Epithelial cell of esophagus (primary cell): ENCODE measurements at places on chromosomes 6 and 20.
A peak's percentile ranks its signal among the peaks of the same experiment; 100 is the strongest.

- DNase-seq: no peak
These were observed 554.3 kb downstream of the CD109 start for GRCh38 chr6:74250161-74250818.

DNA sequence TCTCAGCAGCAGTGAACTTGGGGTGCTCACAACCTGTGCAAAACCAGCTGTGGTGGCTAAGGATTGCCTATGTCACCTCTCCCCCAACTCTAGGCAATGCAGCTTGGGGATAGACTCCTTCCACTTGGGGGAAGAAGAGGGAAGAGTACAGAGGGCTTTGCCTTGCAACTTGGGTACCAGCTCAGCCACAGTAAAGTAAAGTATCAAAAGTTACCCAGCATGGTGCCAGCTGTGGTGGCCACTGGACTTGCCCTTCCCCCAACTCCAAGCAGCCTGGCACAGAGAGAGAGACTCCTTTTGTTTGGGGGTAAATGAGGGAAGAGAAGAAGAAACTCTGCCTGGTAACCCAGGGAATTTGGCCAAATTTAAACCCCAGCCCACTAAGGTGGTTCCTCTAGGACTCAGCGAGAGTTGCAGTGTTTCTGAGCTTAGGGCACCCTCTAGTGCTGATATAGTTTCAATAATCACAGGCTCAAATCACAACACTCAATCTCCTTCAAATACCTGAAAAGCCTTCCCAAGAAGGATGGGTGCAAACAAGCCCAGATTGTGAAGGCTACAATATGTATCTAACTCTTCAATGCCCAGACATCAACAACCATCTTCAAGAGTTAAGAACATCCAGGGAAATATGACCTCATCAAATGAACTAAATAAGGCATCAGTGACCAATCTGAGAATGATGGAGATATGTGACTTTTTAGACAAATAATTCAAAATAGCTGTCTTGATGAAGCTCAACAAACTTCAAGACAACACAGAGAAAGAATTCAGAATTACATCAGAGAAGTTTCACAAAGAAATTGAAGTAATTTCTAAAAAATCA, 7.6 kb upstream of the DEFB129 start:
- DNase-seq: peak; percentile 44

DNA sequence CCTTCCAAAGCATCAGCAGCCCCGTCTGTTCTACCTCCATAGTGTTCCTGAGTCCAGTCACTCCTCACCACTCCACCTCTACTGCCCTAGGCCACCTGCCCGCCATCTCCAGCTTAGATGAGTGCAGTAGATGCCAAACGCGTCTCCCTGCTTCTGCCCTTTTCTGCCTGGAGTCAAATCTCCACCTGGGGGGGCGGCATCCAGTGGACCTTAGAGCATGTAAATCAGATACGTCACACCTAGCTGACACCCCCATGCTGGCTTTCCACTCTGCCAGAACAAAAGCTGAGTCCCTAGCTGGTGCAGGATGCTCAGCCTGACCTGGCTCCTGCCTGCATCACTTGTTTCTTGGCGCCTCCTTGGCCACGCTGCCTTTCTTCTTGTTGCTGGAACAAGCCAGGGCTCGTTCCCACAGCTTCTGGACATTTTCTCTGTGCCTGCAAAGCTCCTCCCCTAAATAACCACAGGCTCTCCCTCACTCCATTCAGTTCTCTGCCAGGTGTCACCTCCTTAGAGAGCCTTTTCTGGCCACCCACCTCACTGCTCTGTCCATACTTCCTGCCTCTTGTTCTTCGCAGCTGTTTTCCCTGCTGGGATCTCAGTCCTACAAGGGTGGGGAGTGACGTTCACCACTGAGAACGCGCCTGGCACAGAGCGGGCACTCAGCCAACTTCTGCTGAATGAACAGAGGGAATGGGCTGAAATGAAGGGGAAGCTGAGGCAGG, 5.8 kb downstream of the DDR1 start:
- peak; percentile 86 for DNase-seq

- peak; percentile 65 for DNase-seq
These were observed 5.8 kb upstream of the SDCBP2 start for GRCh38 chr20:1334761-1335160.

DNA sequence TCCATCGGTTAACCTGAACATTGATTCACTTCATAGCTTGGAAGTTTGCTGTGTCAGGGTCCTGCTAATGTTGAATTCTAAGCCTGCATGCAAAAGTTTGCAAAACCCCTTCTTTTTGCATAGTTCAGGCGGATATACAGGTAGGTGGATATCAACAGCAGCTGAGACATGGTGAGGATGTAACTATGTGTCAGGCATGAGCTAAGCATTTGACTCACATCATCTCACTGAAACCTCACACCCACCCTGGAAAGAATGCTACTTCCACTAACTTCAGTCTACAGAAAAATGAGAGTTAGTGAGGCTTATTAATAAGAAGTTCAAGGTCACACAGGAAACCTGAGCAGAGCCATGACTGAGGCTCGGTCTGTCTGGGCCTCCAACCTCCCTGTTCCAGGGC, 276.9 kb downstream of the BMP7 start:
- DNase-seq: peak; percentile 24

DNA sequence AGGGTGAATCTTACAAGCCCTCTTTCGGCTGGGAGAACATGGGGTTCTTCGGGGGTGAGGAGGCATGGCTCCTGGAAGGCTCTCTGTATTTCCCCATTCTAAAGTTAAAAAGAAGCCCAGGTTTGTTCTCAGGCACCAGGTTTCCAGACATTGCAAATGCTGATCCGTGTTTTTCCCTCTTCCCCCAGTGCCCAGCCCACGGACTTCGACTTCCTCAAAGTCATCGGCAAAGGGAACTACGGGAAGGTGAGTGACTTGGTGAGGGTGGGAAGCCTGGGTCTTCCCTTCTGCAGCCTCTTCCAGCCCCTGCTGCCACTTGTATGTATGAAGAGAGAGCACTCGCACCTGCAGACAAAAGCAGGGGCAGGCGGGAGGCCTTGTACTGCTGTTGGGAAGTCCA, 8.7 kb downstream of the SGK2 start:
- DNase-seq: no peak

DNA sequence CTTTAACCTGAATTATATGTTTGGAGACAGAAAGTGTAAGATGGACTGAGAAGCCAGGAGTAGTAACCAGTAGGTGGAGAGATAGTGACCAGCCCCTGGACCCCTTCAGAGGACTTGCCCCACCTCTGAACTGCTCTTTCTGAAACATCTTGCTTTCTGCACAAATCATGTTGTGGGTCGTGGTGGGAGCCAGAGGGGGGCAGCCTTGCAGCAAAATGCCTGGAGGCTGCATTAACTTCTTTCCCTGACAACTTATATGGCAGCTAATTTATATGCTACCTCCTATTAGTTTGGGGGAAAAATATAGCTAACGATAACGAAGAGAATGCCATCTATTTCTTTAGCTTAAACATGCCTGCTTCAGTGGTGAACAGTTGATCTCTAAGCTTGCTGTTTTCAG, 859.8 kb downstream of the MAFB start:
- no peak for DNase-seq

DNA sequence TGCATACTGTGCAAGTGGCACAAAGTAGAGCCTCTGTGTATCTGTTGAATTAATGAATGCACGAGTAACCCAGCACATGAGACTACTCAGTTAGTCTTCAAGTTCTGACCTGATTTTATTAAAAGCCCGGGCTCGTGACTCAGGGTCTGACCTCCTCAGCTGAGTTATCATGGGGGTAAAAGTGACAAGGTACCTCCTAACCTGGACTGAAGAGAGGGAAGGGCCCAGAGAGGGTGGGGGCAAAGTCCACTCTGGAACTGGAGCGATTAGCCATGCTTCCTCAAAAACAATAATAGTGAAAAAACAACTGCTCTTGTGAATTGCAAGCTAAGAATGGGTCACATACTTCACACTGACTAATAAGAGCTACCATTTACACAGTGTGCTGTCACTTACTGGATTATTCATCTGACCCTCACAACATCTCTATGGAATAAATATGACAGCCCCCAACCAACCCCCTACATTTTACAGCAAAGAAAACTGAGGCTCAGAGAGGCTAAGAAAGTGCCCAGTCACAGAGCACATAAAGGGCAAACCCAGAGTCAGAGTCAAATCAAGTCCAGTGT, 26.7 kb downstream of the TRERF1 start:
- DNase-seq: peak; percentile 56

DNA sequence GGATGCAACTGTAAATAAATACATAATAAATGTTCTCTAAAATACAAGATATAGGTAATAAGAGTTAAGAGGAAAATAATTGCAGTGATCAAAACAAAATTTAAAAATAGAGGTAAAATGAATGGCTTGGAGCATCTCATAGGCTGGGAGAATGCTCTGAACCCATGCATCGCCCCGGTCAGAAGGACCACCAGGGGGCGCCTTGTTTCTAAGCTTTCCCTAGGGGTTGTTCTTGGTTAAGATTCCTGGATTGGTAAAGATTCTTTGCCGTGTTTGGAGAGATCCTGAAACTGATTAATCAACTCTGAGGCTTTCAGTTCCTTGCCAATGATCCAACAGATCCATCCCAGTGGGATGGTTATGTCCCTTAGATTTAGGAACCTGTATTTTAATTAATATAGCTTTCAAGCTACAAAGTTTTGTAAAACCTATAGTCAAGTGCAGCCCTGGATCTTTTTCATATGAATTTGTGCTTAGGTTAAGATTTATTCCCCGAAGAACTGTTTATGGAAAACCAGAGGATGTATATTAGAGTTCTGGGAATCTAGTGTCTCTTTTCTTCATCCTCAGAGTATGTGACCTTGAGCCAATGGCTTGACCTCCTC, 45.3 kb upstream of the PRELID3B start:
- peak; percentile 71 for DNase-seq

GRCh38 chr20:17733767-17734304, 34.1 kb downstream of the BANF2 start:
- no peak for DNase-seq

- DNase-seq: no peak
These were observed 25.9 kb downstream of the NEDD9 start for GRCh38 chr6:11206576-11206975.

- no peak for DNase-seq
These were observed 51.4 kb downstream of the ERMARD start for GRCh38 chr6:169802790-169803189.

DNA sequence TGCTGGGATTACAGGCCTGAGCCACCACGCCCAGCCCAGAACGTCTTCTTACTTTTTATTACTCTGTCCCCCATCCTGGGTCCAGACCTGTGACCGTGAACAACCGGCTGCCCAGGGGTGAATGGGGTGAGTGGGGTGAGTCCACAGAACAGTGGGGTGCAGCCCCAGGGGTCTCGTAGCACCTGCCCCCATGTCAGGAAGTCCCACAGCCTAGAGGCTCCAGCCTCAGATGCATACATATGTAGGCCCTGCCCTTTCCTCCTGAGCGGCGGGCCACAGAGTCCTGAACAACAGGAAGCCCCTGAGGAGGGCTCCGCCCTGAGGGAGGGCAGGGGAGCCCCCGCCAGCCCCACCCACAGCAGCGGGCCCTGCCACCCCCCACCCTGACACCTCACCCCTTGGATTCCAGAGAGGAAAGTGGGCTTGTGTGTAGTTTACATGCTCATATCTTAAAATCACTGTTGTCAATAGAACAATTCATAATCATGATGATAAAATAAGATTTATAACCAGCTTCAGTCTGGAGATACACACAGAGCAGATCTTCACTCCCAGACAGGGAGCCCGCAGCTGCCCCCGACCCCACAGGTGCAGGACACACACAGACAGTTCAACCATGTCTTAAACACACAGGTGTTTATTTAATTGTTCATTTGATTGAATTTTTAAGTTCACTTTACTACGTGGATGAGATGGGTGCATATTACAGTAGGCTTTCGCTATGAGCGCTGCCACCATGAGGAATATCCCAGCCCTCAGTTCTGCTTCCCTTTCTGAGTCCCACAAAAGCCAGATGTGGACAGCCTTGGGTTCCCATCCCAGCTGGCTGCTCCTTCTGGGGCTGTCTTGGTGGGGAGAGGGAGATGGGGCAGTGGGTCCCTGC, 12.4 kb upstream of the GMEB2 start:
- no peak for DNase-seq

- DNase-seq: no peak
These were observed 115.2 kb upstream of the RIN2 start for GRCh38 chr20:19642860-19643259.

- peak; percentile 84 for DNase-seq
These were observed 171.5 kb downstream of the QKI start for GRCh38 chr6:163585932-163586437.

DNA sequence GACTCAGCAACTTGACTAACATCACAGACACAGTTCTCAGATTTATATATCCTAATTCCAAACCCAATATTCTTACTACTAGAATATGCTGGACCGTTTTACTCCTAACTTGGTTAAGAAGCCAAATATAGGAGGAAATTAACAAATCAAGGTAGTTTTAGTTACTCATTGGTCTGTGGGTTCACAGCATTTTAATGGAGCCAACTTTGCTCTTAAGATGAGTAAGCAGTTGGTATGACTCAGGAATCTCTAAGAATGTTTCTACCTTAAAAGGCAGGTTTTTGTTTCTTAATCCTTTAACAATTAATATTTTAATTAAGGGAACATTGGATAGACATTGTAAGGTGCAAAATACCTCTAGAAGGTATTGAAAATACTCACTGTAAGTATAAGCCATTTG, 31.6 kb downstream of the OPRM1 start:
- peak; percentile 76 for DNase-seq

- no peak for DNase-seq
These were observed 30.8 kb downstream of the SLC2A10 start for GRCh38 chr20:46740214-46740609.

GRCh38 chr20:44017905-44018258, 103.2 kb downstream of the TOX2 start:
- no peak for DNase-seq

DNA sequence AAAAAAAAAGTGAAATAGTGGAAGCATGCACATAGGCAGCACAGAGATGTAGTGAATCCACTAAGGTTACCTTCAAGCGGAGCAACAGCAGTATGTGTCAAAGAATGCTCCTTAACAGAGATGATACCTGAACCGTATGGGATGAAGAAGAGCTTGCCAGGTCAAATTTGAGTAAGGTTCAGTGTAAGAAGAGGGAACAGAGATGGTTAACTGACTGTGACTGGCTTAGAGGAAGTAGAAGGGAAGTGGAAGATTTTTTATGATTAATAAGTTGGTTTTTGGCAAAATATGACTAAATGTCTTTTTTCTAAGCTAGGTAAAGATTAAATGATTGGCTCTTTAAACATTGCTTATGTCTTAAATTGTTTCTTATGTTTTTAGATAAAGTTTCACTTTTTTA, 52.6 kb upstream of the C20orf144 start:
- no peak for DNase-seq

- no peak for DNase-seq
These were observed 36.4 kb downstream of the TGM2 start for GRCh38 chr20:38128691-38129090.

DNA sequence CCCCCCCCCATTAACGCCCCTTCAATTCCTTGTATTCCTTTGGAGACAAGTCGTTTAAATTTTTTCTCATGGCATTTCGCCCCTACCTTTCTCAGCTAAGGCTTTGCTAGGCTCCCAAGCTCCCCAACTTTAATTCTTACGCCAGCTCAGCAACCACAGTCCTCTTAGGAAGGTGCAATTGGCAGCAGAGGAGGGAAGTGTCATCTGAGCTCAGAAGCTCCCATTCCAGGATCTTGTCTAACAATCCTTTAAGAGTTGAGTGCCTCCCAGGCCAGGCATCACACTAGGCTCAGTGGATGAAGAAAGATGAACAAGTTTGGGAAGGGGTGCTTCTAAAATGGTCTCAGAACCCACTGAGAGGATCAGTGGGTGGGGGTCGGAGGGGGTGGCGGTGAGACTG, 131.2 kb upstream of the AKAP12 start:
- no peak for DNase-seq

- DNase-seq: no peak
These were observed 22.2 kb downstream of the FASTKD5 start for GRCh38 chr20:3137492-3137891.

- peak; percentile 27 for DNase-seq
These were observed 16.6 kb upstream of the LYRM2 start for GRCh38 chr6:89655122-89655521.

- peak; percentile 89 for DNase-seq
These were observed 12.5 kb downstream of the WDR27 start for GRCh38 chr6:169689287-169689686.
